Dermis blood vessel endothelial cell (primary cell): ENCODE measurements at places on chromosomes 7 and 10.

GRCh38 chr10:6002809-6003510 is 25.6 kb upstream of the IL15RA start:
- DNase-seq, result no peak

- DNase-seq, result peak; percentile 69
Measured at GRCh38 chr10:13987446-13987845, 343.3 kb downstream of the FRMD4A start.

- no peak for DNase-seq
Measured at GRCh38 chr7:3760651-3761050, 459.6 kb downstream of the SDK1 start.

DNA sequence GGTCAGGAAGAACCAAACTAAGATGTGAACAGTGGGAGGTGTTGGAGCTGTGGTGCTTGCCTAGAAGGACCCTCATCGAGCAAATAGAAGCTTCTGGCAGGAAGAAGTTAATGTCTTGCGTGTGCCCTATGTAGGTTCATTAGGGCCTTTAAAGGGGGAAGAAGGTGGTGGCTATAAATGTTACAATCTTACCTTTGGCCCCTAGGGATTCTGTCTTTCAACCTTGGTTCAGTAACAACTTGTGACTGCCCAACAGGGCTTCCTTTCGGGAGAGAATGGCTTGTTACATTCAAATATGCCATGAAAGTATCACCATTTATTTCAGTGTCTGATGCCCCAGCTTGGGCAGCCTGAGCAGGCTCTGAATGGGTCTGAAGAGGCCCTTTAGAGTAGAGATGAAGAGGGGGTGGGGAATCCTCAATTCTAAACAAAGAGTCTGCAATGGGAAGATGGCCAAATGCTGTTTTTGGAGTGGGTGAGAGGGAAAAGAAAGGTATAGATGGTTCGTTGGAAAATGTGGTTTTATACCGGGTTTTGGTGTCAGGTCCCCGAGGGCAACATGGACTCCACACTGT is 108.0 kb downstream of the TCF7L2 start:
- DNase-seq, result no peak

GRCh38 chr10:26573674-26574073 is 123.8 kb upstream of the PDSS1 start:
- no peak for DNase-seq

- peak; percentile 46 for DNase-seq
Measured at GRCh38 chr7:140719721-140720120, 23.2 kb downstream of the NDUFB2 start.

GRCh38 chr10:14460447-14460846 is 129.7 kb upstream of the FRMD4A start:
- DNase-seq, result no peak

GRCh38 chr7:4134204-4134603 is 547.9 kb upstream of the FOXK1 start:
- DNase-seq, result no peak

DNA sequence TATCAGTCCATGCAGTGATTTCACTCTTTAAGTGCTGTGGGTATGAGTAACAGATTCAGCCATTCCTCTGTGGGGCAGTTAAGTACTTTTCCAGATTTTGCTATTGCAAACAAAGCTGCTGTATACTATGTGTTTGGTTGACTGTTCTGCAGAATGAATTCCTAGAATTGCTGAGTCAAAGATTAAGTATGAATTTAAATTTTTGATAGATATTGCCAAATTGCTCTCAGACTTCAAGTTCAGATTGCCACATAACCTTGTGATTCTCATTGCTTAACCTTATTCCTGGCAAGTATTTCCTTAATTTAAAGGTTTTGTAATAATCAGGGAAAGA is 21.6 kb upstream of the SAR1A start:
- DNase-seq, result no peak

DNA sequence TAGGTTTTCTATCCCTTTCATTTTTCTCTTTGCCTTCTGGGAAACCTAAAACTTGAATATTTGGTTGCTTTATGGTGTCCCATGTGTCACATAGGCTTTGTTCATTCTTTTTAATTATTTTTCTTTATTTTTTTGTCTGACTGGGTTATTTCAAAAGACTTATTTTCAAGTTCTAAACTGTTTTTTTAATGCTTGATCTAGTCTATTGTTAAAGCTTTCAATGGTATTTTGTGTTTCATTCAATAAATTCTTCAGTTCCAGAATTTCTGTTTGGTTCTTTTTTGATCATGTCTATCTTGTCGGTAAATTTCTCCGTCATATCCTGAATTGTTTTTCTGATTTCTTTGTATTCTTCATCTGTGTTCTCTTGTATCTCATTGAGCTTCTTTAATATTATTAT is 86.8 kb downstream of the NPS start:
- DNase-seq, result no peak
